ENCODE measurements at places on chromosomes 16 and 17. TPM values are rescaled to one million over a fixed set of nuclear protein-coding genes. Genes with fewer than 3 reads are reported as not detected.

The CACNG5 gene
- total RNA-seq: not detected

The CDRT4 gene
- 2.8 TPM for total RNA-seq

The TCF25 gene
- 156 TPM for total RNA-seq

DNA sequence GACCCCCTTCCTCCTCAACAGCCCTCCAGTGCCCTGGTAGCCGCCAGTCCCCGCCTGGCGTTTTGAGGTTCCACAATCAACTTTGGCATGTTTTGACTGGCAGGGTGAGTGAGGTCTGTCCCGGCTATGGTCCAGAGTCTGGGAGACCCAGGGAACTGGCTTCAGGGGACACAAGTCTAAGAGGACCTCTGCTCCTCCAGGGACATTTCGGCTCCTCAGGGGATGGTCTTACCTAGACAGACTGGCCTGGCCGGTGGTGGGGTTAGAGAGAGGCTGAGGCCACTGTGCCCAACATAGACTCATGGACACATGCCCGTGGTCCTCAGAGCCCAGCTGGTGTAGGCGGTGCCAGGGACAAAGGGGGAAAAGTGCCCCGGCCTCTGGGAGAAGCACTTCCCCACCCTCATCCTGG lies 2.2 kb downstream of the TMC8 start:
- no peak for DNase-seq

GRCh38 chr17:43940630-43941029 lies 1.6 kb downstream of the PPY start:
- DNase-seq: no peak

DNA sequence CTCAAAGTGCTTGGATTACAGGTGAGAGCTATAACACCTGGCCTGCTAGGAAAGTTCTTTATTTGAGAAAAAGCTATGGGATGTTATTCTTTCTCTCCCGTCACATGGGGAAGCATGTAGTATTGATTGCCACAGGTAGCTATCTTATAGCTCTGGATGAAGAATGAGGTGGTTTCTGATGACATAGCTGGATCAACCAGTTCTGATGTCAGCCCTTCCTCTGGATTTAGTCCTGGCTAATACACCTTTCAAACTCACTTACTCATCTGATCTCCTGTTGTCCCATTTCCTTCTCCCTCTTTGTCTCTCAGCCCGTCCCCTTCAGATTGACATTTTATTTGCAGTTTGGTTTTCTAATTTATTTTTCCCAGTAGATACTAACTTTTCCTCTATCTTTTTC lies 14.1 kb upstream of the PPM1D start:
- no peak for DNase-seq

DNA sequence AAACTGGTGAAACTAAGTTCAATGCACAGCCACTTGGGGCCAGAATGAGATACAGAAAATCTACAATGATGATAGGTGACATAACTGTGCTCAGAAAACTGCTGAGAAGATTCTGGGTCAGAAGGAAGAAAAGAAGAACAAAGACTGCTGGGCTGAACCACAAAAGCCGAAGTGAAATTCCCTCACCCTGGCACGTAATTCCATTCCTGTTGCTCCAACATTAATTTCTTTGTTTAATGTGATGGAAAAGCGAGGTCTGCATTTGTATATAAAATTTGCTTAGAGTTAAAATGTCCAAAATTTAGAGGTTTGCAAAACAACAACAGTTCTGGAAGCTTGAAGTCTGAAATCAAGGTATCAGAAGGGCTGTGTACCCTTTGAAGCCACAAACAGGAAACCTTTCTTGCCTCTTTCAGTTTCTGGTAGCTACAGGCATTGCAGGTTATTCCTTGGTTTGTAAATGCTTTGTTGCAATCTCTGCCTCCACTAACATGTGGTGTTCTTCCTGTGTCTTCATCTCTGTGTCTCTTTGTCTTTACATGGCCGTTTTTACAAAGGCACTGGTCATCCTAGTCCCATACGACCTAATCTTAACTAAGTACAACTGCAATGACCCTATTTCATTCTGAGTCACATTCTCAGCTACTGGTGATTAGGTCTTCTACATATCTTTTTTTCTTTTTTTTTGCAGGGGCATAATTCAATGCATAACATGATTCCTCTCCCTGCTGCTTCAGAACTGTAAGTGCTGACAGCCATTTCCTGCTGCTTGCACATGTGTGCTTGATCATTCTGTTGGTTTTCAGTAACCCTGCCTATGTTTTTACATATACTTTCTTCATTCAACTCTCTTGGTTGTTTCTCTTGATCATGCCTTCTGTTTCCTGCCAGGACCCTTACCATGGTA lies 603.0 kb upstream of the CDH8 start:
- DNase-seq: no peak

DNA sequence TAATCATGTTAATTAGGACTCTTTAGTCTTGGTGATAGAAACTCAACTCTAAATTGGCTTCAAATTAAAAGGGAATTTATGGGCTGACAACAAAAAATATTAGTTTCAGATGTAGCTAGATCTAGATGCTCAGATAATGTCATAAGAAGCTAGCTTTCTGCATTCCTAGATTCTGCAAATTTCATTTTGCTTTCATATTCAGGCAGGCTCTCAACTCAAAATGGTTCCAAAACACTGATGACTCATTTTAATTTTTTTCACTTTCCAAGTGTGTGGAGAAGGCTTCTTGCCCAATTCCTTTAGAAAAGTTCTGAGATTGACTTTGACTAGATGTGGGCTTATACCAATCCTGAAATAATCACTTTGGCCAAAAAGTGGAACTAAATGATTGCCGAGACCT lies 236.7 kb upstream of the GOT2 start:
- no peak for DNase-seq

All from mesenteric fat pad (tissue), 1 donor.